ENCODE measurements at places on chromosomes 16 and 17. TPM values are rescaled to one million over a fixed set of nuclear protein-coding genes. Genes with fewer than 3 reads are reported as not detected.

Gene MATCAP1
- polyA plus RNA-seq: 51.2 TPM

Gene KRTAP4-3
- polyA plus RNA-seq: not detected

Gene SOST
- not detected for polyA plus RNA-seq

Gene CA7
- polyA plus RNA-seq: not detected

Gene PIPOX
- 1.3 TPM for polyA plus RNA-seq

Gene EVPLL
- not detected for polyA plus RNA-seq

Gene SLC6A4
- polyA plus RNA-seq: 3.1 TPM

Gene TRIM72
- under 0.01 TPM for polyA plus RNA-seq

Gene TBC1D3K
- not detected for polyA plus RNA-seq

Gene SPATA32
- polyA plus RNA-seq: 0.07 TPM

Gene KIF2B
- not detected for polyA plus RNA-seq

Gene THAP11
- 13.7 TPM for polyA plus RNA-seq

Gene ATF7IP2
- polyA plus RNA-seq: 27.6 TPM

Gene MAF
- polyA plus RNA-seq: 3.0 TPM

Gene VMO1
- 1.6 TPM for polyA plus RNA-seq

Gene SLX1A
- polyA plus RNA-seq: 63.8 TPM

Gene IRF8
- 1.7 TPM for polyA plus RNA-seq

Gene SNRNP25
- 17.1 TPM for polyA plus RNA-seq

Gene TEKT3
- polyA plus RNA-seq: 1.5 TPM

Gene KRT16
- polyA plus RNA-seq: 0.61 TPM

Gene PKMYT1
- polyA plus RNA-seq: 3.7 TPM

Gene GALR2
- polyA plus RNA-seq: not detected

Gene MMP28
- polyA plus RNA-seq: 3.8 TPM

Gene SYNGR2
- 94.2 TPM for polyA plus RNA-seq

Gene GEMIN4
- polyA plus RNA-seq: 8.5 TPM

Gene MYH2
- polyA plus RNA-seq: 0.05 TPM

Gene GGA2
- polyA plus RNA-seq: 53.3 TPM

Gene NHERF1
- 48.9 TPM for polyA plus RNA-seq

Gene CAVIN1
- 25.2 TPM for polyA plus RNA-seq

Gene SLC12A3
- polyA plus RNA-seq: 0.04 TPM

Gene CCL17
- polyA plus RNA-seq: not detected

Gene KRT28
- not detected for polyA plus RNA-seq

Gene RPL27
- 1,185 TPM for polyA plus RNA-seq

Gene SRCIN1
- polyA plus RNA-seq: 30.3 TPM

Gene HSD17B2
- 34.4 TPM for polyA plus RNA-seq

Gene MAFG
- polyA plus RNA-seq: 8.2 TPM

Measured in pancreas (tissue), 10 donors.